Activated CD4-positive, alpha-beta T cell treated with anti-CD3 and anti-CD28 coated beads, Interleukin-2, amount 10 ng/mL, durations not matched to agents 7 days and 5 days (primary cell): ENCODE measurements at places on chromosomes 4 and X. TPM values are rescaled to one million over a fixed set of nuclear protein-coding genes. Genes with fewer than 3 reads are reported as not detected.

GRCh38 chr4:107733431-107733925 is 13.4 kb upstream of the PAPSS1 start:
- H3K4me1 ChIP-seq: no peaks in the 10 kb centered on the region
- no peaks in the 10 kb centered on the region for H3K27me3 ChIP-seq
- no peak for DNase-seq
- no peak overlapping the region for H3K4me3 ChIP-seq
- no peaks in the 10 kb centered on the region for H3K36me3 ChIP-seq
- no peak overlapping the region for H3K27ac ChIP-seq

WAS gene
- total RNA-seq: 177 TPM

MAGEB2 gene
- total RNA-seq: not detected

- H3K4me1 ChIP-seq: peaks cover 24% of the 10 kb centered on the region
- no peaks in the 10 kb centered on the region for H3K27me3 ChIP-seq
- peaks cover 39% of the 10 kb centered on the region for H3K36me3 ChIP-seq
- H3K4me3 ChIP-seq: no peak overlapping the region
Measured at GRCh38 chr4:38026158-38026740, 66.1 kb downstream of the PTTG2 start.

GRCh38 chrX:31499109-31499508 is 427.3 kb upstream of the FTHL17 start:
- H3K27ac ChIP-seq: no peak overlapping the region
- no peaks in the 10 kb centered on the region for H3K4me1 ChIP-seq
- no peaks in the 10 kb centered on the region for H3K27me3 ChIP-seq
- H3K4me3 ChIP-seq: no peak overlapping the region

SSX2B gene
- not detected for total RNA-seq

RNF128 gene
- not detected for total RNA-seq

DNA sequence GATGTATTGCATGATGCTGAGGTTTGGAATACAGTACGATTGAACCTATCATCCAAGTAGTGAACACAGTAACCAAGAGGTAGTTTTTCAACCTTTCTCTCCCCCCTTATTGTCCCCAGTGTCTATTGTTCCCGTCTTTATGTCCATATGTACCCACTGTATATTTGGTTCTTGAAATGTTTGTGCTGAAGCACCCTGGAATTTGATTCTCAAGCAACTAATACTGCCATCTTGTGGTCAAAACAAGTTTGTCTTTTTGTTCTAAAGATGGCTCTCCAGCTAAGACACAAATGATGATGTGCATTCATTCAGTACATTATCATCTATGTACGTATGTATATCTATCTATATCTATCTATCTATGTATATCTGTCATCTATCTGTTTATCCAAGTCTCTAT is 33.5 kb upstream of the DCX start:
- peaks cover 2% of the 10 kb centered on the region for H3K27me3 ChIP-seq
- H3K4me1 ChIP-seq: no peaks in the 10 kb centered on the region
- H3K27ac ChIP-seq: no peak overlapping the region
- no peaks in the 10 kb centered on the region for H3K36me3 ChIP-seq

- H3K4me3 ChIP-seq: no peak overlapping the region
- peaks cover 2% of the 10 kb centered on the region for H3K27me3 ChIP-seq
- no peak for DNase-seq
Measured at GRCh38 chrX:40773809-40774208, 38.5 kb upstream of the MED14 start.
